Tongue (tissue), 3 donors: ENCODE measurements at places on chromosomes 5 and 9.

GRCh38 chr5:157561110-157561509 lies 14.5 kb downstream of the ADAM19 start:
- DNase-seq = no peak

- no peak for DNase-seq
Measured at GRCh38 chr9:107850653-107851052, 361.1 kb upstream of the KLF4 start.

DNA sequence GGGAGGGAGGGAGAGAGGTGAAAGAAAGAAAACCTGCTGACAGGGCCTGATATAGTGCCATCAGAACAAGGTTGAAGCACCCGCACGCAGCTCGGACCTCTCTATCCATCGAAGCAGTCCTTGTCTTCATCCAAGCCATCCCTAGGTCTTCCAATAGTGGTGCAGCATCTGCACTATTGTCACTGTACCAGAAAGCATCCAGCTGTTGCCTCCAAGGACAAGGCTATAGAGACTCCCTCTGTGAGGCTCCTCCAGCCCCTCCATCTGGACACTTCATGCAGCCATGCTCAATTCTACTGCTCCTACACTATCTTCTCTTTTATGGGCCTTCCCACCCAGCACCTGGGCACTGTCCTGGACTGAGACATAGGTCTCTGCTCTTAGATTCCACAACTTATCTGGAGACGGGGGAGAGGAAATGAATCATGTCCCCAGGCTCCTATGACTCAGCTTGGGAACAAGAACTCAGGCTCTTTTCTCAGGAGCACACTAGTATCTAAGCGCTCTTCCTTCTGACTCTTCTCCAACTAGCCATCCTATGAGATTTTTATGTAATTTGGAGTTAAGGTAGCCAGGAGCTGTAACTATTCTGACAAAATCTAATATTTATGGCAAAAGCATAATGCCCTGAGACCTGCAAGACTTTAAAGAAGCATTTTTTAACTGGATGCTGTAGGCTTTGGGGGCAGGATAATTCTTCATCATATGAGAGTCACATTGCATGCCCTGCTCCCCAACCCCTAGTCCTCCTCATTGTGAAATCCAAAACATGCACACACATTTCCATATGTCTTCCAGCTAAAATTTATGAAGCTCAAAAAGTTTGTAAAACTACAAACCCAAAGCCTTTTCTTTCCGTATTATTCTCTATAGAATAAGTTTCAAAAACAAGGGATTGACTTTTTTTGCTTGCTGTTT lies 446.8 kb downstream of the CCDC171 start:
- DNase-seq = no peak

DNA sequence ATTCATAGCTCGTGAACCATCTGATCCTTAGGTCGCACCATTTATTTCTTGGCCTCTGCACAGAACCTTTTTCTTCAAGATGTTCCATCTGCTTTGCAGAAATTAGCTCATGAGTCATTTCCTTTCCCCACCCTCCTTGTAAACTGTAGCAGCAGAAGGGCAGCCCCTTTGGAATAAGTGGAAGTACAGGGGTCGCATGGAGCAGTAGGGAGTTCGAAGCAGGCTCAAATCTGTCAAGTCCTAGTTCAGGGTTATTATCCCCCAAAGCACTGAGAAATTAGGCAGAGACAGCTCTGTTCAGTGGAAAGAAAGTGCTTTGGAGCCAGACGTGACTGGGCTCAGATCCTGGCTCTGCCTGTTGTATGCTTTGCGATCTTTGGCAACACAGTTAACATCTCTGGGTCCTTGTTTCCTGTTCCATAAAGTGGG lies 84.2 kb downstream of the SGCD start:
- peak; percentile 75 for DNase-seq

DNA sequence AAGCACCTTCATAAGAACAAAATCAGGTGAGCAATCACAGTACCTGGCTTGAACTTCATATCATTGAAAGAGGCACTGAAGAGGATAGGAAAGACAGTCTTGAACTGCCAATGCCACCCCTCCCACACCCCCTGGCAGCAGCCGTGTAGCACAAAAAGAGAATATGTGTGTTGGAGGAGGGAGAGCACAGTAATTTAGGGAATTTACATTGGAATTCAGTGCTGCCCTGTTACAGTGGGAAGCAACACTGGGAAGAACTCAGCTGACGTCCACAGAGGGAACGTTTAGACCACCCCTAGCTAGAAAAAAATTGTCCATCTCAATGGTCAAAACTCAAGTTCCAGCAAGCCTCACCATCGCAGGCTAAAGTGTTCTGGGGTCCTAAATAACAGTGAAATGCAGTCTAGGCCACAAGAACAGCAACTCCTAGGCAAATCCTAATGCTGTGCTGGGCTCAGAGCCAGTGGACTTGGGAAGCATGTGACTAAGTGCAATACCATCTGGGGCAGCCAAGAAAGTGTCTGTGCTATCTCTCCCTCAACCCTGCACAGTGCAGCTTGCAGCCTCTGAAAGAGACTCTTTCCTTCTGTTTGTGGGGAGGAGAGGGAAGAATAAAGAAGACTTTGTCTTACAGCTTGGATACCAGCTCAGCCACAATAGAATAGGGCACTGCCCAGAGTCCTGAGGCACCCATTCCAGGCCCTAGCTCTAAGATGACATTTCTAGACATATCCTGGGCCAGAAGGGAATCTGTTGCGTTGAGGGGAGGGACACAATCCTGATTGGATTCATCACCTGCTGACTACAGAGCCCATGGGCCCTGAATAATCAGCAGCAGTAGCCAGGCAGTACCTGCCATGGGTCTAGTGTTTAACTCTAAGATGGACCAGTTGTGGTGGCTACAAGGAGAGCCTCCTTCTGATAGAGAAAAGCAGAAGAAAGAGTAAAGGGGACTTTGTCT lies 62.1 kb upstream of the VLDLR start:
- DNase-seq = peak; percentile 88
